ENCODE measurements at places on chromosomes 2 and 18.

DNA sequence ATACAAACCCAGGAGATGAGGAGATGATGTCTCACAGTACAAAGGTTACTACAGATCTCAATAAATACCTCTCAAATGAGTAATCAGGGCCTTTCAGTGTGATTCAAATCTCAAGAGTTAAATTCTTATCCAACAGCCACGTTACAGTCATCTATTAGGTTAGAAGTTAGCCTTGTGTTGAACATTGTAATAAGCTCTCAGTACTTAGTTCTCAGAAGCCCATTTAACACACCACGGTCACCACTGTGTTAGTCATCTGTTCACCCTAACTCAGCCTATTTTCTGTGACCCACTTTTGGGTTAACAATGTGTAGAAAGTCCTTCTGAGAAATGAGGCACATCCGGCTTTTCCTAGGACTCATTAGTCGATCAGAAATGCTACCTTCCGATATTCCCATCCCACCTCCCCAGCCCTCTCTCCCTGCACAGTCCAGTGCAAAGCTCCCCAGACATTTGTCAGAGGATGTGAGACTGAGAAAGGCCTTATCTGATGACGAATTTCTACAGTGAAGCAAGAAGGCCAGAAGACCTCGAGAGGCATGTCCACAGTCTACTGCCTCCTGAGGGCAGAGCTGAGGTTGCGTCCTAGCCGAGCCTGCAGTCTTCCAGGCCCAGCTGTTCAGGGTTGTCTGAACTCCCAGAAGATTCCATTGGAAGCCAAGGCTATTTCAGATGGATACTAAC lies 92.6 kb downstream of the ACTR2 start:
- DNase-seq, result no peak

DNA sequence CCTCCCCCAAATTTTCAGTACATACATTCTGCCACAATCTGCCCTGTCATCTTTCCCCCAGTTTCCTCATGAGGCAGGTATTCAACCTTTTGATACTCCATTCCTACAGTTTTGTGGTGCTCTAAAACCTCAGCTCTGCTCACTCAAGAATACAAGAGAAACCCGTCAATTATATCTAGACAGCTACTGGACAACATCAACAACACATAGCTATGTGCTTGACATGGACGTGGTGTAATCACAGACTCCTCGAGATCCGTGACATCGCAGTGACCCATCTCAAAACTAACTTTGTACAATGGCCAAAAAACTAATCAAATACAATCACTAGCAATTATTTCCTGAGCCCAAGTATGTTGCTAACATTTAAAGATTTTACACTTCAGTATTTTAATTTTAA lies 23.6 kb downstream of the WDSUB1 start:
- DNase-seq, result no peak

- no peak for DNase-seq
Measured at GRCh38 chr18:51077217-51077616, 47.2 kb downstream of the SMAD4 start.

- no peak for DNase-seq
Measured at GRCh38 chr18:78781601-78781960, 198.0 kb upstream of the SALL3 start.

GRCh38 chr2:45342-46130 lies 769 bp downstream of the FAM110C start:
- DNase-seq, result peak; percentile 25

- DNase-seq, result no peak
Measured at GRCh38 chr2:47656715-47657600, 126.0 kb upstream of the MSH6 start.

DNA sequence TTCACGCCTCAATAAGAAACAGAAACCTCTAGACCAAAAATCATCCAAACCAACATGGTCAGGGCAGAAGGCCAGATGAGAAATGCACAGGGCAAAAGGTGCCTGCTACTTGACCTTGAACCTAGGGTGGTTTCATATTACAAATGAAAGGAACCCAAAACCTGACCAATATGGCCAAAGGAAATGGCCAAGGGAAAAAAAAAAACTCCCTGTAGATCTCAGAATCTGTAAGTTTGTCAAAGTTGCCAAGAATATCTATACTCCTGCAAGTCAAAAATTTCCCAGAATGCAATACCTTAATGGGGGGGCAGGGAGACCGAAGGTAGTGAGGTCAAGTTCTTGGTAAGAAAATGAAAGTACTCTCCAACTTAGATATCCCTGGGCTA lies 47.2 kb downstream of the HIBCH start:
- no peak for DNase-seq

DNA sequence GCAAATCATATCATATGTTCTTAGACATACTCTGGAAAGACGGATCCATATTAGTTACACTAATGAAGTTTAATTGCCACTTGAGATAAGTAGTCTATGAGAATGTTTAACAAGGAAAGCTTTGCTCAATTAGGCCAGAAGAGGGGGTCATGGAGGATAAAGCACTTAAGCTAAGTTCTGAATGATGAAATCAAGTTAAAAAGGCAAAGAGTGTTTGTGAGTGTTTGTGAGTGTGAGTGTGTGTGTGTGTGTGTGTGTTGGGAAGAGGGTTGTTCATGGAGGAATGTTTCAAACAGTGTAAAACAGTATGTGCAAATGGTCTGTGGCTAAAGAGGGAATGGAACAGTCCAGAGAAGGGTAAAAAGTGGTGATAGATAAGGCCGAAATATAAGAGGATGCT lies 360.9 kb downstream of the ERBB4 start:
- peak; percentile 5 for DNase-seq

DNA sequence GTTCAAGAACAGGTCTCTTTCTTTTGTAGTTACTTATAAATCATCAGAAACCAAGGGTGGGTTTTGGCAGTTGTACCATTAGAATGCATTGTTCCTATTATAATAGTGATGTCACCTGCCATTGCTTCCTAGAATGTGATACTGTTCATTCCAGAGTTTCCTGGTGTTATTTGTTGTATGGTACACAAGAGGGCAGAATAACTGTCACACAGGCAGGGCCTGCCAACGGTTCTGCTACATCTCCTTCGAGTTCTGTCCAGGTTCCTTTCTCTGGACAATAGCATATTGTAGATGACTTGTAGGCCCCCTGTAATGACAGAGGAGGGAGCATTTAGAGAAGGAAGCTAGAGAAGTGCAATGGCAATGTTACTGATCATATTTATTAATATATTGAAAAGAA lies 98.3 kb downstream of the KLHL14 start:
- DNase-seq, result peak; percentile 40

- no peak for DNase-seq
Measured at GRCh38 chr2:67997528-67997900, 65.3 kb downstream of the C1D start.

GRCh38 chr2:176683618-176684111 lies 414.4 kb downstream of the MTX2 start:
- no peak for DNase-seq
